ENCODE measurements at places on chromosomes 12 and 14.

- DNase-seq: no peak
Measured at GRCh38 chr14:98956181-98956580, 315.8 kb downstream of the BCL11B start.

DNA sequence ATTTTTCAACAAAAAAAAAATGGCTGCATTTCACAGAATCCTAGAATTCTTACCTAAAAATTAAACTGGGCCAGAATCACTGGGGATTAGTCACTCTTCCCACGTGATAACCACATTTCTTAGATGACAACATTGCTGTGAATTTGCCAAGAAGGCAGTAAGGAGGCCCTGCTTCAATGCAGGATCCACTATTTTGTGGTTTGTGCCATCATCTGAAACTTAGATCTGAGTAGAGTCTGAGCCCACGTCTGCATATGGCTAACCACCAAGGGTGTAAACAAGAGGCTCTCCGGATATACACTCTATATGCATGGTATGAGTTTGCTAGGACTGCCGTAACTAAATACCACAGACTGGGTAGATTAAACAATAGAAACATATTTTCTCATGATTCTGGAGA lies 24.4 kb upstream of the TBX5 start:
- DNase-seq: no peak

DNA sequence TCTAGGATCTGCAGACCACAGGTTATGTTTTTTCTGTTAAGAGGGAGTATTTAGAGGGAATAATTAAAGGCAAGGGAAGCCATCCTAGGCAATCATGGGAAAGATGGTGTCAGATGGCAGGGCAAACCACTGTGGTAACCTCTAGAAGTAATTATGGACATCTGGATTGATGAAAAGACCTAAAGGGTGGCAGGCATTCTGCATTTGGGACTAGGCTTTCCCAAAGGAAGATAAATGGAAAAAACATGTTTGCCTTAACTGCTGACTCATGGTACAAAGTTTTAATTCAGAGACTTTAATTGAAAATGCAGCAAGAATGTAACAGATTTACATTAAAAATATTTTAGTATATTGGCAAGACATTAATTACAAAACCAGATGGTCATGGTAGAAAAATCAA lies 88.1 kb downstream of the TMEM30B start:
- no peak for DNase-seq

- no peak for DNase-seq
Measured at GRCh38 chr12:117046011-117046369, 53.2 kb downstream of the TESC start.

DNA sequence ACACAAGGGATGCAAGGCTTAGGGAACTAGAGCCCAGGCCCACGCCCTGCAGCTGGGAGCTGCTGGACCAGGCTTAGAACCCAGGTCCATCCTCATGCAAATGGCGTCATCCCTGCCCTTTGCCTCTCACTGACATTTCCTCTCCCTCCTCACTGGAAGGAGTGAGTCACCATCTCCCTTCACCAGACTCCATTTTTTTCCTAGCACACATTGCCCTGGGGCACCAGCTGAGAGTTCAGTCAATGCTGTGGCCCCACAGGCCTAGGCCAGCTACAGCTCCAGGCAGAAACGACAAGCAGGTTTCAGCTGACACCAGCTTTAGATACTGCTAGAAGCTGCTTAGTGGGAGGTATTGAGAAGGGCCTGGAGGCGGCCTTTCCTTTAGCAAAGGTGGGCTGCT lies 98.9 kb downstream of the RIMBP2 start:
- no peak for DNase-seq

GRCh38 chr14:22266683-22267082 lies 322.3 kb downstream of the DAD1 start:
- no peak for DNase-seq

DNA sequence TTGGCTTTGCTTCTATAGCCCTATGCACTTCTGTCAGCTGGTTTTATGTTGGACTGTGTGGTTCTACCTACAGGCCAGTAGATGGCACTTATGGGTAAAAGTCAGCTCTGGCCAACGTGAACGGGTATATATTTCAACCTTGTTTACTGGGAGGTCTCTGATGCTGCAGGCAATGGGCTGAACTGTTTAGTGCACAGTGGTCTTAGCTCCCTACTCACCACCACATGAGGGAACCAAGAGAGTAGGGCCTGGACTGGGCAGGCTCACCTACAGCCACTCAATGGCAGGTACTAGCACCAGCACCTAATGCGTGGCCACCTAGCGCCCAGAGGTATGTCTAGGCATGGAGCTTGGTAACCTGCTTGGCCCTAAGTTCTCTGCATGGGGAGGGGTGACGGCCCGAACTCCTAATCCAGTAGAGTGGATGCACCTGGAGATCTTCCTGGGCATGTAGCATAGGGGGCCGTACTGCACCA lies 481.8 kb downstream of the TMEM117 start:
- DNase-seq: peak; percentile 48

DNA sequence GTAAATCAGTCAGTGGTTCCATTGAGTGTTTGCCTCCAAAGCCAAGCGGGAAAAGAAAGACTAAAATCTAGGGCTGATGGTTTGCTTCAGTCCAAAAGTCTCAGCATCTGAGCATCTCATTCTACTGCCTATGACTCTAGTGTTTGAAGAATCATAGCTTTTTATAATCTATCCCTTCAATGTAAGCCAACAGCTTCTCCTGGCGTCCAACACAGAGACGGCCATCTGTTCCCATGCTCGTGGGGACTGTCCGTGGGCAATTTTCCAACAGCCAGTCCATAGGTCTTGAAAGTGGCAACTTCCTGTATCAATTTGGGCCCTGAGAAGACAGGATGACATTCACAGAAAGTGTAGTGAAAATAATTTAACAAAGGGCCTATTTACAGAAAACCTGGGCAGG lies 544.4 kb upstream of the TMEM132C start:
- DNase-seq: no peak

DNA sequence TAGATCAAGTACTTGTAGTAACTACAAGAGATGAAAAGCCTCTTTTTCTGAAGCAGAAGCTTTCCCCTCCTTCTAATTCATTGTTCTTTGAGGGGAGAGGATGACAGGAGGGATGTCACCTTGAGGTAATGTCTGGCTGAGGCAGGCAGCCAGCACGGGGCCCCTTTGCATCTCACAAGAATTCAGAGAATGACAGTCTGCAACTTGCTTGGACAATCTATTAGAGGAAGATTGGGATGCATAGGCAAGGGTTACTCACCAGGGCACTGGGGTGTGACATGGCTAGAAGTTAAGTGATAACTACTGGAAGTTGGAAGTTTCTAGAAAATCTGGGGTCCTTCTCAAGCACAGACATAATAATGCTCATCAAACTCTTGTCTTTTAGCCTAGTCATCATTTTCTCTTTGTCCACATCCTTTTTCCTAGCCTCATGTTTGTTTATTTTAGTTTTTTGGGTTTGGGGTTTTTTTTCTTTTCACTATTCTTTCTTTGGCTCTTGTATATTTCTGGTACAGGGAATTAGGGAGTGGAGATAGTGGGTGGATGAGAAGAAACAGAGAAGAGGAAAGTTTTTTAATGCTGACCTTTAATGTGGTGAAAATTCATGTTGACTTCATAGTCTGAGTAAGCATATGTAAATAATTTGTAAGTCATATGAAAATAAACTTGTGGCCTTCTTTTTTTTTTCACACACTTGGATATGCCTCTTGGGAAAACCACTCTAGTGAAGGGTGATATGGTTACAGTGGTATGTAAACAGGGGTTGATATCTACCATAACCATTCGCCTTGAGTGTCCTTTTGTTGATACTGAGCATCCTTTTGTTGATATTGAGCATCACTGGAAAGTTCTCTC lies 55.1 kb downstream of the TTLL5 start:
- DNase-seq: no peak

GRCh38 chr14:94485944-94486841 lies 10.2 kb upstream of the SERPINA9 start:
- no peak for DNase-seq

GRCh38 chr12:34203866-34204620 lies 181.7 kb downstream of the ALG10 start:
- no peak for DNase-seq

DNA sequence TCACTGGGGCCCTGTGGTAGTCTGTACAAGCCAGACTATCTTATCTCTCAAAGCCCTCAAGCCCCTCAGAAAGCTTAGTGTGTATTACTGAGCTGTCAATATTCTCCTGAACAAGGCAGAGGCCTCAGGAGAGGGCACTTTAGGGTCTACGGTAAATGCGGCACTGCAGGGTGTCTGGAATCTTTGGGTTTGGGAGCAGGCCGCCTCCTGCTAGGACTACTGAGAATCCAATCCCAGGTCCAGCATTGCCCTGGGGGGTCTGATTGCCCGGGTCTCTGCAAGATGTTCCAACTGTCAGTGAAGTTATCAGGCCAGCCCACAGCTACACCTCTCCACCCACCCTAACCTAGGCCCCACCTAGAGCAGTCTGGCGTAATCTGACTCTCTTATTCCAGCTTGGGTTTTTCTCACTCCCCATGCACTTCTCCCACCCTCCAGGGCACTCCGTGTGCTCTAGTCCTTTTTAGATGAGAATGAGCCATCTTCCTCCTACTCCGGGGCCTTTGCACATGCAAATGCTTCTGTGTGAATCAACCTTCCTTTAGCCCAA lies 4.3 kb upstream of the ZFP36L1 start:
- DNase-seq: no peak

DNA sequence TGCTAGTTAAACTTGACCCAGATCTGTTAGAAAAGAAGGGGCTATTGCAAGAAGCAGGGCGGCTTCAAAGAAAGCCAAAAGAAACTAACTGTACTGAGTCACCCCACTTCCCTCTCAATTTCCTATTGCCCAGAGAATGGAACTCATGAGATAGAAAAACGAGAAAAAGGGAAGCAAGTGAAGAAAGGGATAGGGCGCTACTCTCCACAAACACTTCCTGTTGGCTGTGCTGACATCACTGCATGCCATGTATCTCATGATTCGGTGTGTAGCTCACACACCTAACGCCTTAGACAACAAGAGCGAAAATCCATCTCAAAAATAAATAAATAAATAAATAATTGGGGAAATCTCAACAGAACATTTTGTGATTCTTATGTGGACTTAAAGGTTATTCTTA lies 13.0 kb upstream of the P2RX4 start:
- no peak for DNase-seq

GRCh38 chr12:67630373-67631088 lies 18.0 kb upstream of the DYRK2 start:
- DNase-seq: no peak

- no peak for DNase-seq
Measured at GRCh38 chr12:65152596-65152995, 16.8 kb upstream of the LEMD3 start.

GRCh38 chr12:68406134-68406576 lies 74.0 kb upstream of the MDM1 start:
- DNase-seq: no peak

- no peak for DNase-seq
Measured at GRCh38 chr14:21215130-21215878, 53.9 kb downstream of the HNRNPC start.

- DNase-seq: no peak
Measured at GRCh38 chr14:104584557-104584956, 5.0 kb downstream of the C14orf180 start.

DNA sequence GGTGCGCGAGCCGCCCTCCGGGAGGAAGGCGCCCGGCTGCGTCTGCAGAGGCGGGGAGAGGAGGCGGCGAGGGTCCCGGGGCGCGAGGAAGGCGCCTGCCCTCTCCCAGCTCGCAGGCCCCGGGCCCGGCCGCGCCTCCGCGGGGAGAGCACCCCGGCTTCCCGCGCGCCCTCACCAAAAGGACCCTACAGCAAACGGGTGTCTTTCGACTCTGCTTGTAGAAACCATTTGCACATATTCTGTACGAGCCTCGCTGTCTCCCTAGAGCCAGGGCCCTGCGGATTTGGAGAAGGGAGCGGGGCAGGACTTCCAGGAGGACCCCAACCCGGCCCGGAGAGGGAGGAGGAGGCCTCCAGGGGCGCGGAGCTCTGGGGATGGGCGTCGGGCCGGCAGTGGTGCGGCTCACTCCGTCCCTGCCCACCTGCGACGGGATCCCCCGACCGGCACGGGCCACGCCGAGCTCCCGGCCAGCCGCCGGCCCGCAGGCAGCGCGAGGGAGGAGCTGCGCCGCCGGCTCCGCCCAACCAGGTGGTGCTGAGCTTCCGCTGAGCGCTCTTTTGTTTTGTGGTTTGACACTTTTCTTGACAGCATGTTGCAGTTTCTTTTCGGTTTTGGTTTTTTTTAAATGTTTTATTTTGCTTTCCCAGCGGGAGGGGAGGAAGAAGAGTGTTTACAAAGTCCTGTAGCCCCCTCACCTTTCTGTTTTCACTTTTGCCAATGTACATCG lies 103.3 kb upstream of the FKBP4 start:
- no peak for DNase-seq

DNA sequence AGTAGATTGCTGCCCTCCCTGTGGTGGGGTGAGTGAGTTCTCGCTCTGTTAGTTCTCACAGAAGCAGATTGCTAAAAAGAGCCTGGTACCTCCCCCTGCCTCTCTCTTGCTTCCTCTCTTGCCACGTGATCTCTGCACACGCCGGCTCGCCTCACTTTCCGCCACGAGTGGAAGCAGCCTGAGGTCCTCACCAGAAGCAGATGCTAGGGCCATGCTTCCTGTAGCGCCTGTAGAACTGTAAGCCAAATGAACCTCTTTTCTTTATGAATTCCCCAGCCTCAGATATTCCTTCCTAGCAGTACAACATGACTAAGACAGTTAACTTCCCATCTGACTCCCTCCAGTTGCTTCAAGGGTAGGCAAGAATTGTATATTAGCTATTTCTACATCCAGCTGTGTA lies 76.2 kb downstream of the ETV6 start:
- DNase-seq: no peak

- no peak for DNase-seq
Measured at GRCh38 chr12:64681200-64682052, 71.1 kb downstream of the RASSF3 start.

DNA sequence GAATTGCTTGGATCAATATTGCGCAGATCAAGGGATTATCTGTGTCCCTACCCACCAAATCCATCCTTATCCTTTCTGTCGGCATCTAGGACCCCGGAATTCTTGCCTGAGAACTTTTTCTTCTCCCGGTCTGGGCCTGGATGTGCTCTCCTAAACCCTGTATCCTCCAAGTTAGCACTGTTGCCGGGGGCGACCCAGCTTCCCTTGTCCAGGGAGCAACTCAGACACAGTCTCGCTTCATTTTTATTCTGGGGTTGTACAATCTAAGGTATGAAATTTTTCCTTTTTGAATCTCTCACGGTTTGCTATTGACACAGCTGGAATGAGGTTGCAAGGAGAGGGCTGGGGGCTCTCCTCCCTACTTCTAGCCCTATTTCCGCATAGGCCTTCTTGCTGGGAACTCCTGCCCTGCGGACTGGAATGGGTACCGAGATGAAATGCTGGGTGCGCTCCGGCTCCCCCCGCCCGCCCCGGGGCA lies 403 bp upstream of the PNP start:
- no peak for DNase-seq

DNA sequence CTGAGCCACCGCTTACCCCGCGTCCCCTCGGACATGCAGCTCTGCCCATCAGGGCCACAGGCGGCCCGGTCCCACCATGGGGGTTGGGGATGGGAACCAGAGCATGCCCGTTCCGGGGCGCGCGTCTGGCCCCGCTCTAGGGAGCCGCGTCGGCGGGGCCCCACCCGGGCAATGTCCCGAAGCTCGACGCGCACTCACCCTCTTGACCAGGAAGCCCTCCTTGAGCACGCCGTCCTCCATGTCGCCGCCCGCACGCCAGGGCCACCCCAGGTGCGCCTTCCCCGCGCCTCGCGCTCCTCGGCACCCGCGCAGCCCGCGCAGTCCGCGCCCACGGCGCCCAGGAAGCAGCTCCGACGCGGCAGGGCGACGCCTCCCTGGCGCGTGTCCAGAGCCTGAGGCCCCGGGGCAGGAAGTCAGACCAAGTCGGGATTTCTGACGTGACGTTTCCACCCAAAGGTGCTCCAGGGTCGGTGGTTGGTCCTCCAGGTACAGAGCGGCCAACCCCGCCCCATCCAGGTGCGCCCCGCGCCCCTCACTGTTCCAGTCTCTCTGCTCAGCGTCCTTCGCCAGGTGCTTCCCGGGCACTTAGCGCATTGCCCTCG lies at the start of gene PLEK2:
Gene PLEK2 (minus strand): TSS at position 346 of the 602 bp plus-strand sequence. CDS start 106 bp downstream, at position 240.
- peak; percentile 30 for DNase-seq
